NCI-H2029 treated with DMSO at 0.1 percent for 48 hours (cell line): ENCODE measurements at places on chromosomes 11 and 22.

DNA sequence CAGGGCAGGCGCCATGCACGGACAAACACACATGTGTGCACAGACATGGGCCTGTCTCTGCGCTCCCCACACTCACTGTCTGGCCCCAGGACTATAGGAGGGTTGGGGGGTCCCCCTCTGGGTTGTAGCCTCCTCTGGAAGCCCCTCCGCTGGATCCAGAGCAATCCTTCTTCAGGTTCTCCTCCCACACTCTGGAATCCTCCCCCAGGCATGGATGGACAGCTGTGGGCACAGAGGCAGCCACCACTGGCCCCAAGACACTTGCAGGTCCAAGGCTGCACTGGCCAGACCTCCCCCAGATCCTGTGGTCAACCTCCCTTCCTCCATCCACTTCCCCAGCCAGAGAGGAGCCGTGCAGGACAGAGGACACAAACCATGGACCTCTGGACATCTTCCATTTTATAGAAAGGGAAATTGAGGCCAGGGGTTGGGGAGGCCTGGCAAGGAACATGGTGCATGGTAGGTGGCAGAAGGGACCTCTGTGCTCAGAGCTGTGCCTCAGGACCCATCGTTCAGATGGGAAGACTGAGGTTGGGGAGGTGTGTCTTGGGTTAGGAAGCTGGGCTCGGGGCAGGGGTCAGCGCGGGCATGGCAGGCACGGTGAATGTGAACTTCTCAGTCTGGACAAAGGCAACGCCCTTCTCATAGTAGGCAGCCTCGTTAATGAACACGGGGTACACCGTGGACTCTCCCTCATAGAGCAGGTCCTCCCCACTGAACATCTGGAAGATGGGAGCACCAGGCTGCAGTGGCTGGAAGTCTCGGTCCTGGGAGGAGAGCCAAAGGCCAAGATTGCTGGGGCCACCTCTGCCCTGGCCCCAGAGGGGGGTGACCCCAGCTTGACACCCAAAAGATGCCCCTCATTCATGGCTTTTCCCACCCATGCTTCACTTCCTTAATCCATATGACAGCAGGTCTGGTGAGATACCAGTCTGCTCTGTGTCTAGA lies 2.9 kb upstream of the TBX10 start:
- DNase-seq: no peak

DNA sequence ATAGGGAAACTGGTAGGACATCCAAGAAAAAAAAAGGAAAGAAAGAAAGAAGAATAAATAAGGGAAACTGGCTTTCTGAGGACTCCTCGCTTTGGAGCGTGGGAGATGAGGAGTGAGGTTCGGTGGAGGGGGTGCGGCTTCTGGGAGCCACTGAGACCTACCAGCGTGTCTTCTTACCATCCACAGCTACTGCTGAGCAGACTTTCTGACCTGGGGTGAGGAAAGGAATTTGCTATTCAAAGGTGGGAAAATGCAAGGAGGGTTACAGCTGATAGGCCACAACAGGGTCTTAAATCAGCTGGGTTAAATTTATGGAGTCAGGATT lies 488 bp upstream of the SELENOM start:
- DNase-seq: no peak

DNA sequence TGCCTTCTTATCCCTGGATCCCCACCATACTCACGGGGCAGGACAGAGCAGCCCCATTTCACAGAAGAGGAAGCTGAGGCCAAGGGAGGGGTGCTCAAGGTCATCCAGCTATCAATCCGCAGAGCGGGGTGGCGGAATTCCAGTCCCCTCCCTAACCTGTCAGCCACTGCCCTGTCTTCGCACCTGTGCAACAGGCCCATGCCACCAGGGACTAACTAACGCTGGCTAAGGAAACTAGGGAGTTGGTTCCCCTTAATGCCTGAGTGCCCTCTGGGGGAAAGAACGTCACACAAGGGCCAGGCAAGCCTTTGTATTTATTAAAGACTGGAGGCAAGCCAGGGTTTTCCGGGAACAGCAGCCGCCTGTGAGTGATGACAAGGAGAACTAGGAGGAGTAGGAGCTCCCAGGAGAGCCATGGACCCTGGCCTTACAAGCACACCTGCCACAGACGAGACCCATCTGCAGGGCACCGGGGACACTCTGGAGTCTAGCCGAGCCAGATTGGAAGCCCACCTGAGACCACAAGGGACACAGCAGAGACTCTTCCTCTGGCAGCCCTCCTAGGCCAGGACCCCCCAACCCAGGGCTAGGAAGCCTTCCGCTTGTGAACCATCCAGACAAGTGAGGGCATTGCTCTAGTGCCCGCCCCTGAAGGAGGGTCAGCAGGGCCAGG lies 64.4 kb downstream of the MYH9 start:
- DNase-seq: no peak

DNA sequence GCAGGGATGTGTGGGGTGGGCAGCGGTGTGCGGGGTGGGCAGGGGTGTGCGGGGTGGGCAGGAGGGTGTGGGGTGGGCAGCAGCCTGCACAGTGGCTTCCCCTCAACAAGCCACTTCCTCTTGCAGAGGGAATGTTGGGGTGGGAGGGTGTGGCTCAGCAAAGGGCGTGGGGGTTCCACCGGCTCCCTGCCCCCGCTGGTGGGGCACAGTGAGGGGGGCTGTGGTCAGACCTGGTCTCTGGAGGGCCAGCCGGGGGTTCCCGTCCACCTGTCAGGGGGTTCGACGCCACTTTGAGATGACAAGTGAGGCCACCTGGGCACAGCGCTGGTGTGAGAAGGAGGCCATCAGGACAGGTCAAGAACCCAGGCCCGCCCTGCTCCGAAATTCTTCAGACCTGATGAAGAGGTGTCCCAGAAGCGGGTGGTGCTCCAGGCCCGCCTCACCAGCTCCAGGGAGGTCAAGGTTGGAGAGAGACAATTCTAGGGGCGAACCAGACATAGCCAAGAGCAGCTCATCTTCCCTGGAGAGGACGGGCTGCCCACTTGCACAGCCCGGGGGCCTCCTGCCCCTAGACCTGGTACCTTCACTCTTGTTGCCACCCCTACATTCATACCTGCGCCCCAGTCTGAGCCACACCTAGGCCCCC lies 1.3 kb downstream of the C11orf21 start:
- no peak for DNase-seq

DNA sequence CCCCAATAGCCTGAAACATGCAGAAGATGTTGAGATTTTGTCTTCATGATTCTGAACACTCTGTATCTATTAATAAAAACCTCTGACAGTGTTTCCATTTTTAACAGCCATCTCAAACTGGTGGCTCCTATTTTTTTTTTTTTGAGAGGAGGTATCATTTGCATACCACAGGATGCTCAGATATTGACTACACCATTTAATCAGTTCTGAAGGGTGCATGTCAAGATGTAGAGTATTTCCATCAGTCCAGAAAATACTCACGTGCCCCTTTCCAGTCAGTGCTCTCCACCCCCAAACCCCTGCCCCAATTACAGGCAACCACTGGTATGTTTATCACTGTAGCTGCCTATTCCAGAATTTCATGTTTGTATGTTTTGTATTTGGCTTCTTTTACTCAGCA lies 85.3 kb upstream of the SORL1-AS1 start:
- no peak for DNase-seq

DNA sequence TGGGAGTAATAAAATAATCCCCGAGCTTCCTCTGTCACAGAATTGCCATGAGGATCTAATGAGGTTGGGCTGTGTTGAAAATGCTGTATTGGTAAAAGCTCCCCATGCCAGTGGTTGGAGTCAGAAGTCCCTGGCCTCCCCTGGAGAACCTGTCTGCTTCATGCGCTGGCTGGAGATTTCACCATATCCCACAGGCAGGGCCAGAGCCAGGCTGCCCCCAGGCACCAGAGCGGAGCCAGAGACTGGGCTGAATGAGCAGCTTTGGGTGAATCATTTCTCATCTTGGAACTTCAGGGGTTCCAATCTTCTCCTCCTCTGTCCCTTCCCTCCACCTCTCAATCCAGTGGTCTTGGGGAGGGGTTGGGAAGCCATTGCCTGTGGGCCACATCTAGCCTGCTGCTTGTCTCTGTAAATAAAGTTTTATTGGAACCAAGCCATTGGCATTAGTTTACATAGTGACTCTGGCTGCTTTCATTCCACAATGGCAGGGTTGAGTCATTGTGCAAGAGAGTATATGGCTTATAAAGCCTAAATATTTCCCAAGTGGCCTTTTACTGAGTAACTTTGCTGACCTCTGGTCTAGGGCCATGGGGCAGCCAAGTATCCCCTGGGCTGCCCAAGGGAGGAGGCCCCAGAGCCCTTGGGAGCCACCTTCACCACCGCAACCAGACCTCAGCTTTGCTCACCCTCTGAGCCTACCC lies 35.2 kb downstream of the LRRC10B start:
- no peak for DNase-seq

GRCh38 chr22:20442485-20443284 lies 5.1 kb upstream of the SCARF2 start:
- DNase-seq: no peak

DNA sequence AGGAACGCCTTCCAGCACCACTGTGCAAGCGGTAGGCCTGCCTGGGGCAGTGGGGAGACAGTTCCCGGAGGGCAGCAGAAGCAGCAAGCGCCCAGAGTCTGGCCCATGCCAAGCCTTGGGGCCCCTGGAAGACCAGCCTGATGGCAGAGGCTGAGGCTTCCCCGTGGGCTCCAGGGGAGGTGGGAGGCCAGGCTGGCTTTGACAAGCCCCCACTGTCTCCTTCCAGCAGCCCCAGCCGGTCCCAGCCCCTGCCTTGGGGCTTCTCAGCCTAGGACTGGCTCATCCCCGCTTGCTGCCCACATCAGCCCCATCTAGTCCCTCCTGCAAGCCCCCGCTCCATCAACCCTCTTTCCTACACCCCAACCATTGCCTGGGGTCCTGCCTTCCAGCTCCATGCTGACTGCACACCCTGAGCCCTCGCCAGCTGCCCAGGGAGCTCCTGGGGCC lies 46.7 kb downstream of the IGF2 start:
- DNase-seq: no peak

- no peak for DNase-seq
Measured at GRCh38 chr11:115390441-115390840, 113.8 kb downstream of the CADM1 start.

DNA sequence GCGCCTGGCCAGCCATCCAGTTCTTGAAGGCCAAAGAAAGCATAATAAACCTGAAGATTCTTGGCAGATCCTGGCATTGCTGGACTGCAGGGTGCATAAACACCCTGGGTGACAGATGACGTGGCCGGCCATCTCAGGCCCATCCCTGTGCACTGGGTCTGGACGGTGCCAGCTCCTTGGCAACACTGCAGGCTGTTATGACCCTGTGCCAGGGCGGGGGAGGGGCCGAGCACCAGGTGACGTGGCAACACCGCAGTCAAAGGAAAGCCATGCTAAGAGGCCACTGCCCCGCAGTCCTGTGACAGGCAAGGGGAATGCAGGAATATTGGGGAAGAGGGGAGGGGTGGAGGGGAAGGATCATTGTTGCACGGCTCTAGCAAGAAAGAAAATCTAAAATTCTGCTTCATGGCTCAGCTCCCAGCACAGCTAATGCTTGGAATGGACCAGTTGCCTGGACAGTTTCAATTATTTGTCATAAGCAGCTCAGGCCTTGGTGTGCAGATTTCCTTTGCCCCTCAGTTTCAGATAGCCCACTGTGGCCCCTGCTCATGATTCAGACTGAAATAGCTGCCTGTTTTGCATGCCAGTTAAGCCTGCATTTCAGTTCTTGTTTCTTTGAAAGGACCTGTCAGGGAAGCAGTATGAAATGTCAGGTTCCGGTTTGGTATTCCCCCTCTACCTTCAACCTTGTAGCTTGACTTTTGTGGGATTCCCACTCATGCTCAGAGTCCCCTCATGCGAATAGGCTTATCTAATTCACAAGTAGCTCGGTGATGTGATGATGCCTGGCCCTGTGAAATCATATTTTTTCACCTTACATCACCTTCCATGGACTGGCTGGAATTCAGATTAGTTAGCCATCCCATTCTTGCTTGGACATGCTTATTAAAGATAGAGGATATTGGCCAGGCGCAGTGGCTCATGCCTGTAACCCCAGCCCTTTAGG lies 29.7 kb upstream of the DDX6 start:
- DNase-seq: peak; percentile 53

- DNase-seq: no peak
Measured at GRCh38 chr11:115918576-115918975, 414.4 kb upstream of the CADM1 start.

- no peak for DNase-seq
Measured at GRCh38 chr11:69075421-69076128, 26.8 kb downstream of the TPCN2 start.

- DNase-seq: no peak
Measured at GRCh38 chr11:12390687-12391110, 13.3 kb downstream of the PARVA start.
